Activated naive CD4-positive, alpha-beta T cell treated with Interleukin-2 at 50 U/mL for 16 hours (primary cell): ENCODE measurements at places on chromosomes 4 and X.

DNA sequence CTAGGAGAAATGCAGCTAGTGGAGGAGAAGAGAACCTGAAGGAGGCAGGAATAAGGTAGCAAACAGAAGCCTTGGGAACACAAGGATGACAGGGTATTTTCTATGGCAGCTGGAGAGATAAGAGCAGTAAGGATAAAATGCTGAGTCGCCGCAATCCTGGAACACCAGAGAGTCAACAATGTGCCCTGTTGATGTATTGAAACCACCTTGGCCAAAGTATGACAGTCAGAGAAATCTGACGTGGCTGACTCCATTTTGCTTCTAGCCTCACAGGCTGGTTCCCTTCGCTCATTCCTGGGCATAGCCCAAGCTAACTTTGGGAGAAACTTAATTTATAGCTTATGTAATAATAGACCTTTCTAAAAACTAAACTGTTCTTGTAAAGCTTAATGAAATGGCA, 56.6 kb upstream of the C4orf54 start:
- DNase-seq: no peak

- DNase-seq: no peak
Observed at GRCh38 chrX:30039768-30040167, 175.6 kb upstream of the MAGEB2 start.

- DNase-seq: no peak
Observed at GRCh38 chrX:2614911-2615310, 76.2 kb upstream of the CD99 start.

DNA sequence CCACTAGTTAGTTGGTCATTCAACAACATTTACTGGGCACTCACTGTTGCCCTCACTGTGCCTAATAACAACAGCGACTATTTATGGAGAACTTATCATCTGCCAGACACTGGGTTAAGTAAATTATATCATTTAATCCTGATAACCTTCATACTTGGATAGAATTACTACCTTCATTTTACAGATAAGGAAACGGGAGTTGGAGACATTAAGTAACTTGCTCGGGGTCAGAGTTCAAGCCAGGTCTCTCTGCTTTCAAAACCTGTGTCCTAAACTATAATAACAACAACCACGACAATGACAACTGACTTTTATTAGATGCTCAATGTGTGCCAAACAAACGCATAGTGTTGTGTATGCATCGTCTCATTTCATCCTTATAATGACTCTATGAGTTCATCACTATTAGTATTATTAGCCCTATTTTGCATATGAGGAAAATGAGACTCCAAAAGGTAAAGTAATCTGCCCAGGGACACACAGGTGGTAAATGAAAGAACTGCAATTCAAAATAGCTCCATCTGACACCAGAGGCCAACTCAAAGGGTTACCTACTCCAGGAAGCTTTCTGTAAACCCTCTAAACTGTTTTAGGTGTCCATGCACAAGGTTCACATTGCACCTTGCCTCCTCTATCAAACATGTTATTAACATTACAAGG, 98.4 kb upstream of the ACSL4 start:
- DNase-seq: no peak

- DNase-seq: no peak
Observed at GRCh38 chrX:17377091-17377717, 2.2 kb downstream of the NHS start.

DNA sequence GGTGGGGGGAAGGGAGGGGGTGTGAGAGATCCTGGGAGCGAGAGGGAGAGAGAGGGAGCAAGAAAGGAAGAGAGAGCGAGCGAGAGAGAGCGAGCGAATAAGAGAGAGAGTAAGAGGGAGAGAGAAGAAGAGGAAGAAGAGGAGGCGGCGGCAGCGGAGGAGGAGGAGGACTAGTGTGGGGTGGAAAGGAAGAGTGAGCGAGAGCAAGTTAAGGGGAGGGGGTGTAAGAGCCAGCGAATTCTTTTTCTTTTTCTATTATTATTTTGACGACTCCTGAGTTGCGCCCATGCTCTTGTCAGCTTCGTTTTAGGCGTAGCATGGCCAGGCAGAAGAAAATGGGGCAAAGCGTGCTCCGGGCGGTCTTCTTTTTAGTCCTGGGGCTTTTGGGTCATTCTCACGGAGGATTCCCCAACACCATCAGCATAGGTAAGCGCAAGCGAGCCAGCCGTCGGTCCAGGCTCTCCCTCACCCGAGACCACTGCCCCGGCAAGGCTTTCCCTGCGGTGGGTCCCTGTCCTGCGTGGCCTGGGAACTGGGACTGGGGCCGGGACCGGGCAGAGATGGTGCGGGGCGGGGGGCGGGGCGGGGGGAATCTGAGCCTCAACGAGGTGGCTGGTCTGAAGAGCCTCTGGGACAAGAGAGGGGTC, at the start of gene GRIA3:
Gene GRIA3, plus strand, starts transcription at position 60 of the 647 bp plus-strand sequence. Its CDS starts 258 bp downstream, at position 318.
- no peak for DNase-seq

DNA sequence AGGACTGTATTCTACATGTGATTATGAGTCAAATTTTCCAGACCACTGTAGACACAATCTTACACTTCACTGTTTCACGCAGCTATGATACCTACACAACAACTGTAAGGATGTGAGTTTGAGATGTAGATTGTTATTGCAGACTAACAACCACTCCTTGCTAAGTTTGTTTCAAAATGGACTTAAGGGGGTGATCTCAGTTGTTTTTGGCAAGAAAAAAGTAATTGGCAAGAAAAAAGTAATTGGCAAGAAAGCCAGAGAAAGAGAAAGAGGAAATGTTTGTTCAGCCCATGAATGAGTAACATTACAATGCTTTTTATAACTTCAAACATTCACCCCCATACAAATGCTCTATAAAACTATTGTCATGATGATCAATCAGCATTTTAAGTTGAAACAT, 466.4 kb downstream of the DMD start:
- DNase-seq: no peak

DNA sequence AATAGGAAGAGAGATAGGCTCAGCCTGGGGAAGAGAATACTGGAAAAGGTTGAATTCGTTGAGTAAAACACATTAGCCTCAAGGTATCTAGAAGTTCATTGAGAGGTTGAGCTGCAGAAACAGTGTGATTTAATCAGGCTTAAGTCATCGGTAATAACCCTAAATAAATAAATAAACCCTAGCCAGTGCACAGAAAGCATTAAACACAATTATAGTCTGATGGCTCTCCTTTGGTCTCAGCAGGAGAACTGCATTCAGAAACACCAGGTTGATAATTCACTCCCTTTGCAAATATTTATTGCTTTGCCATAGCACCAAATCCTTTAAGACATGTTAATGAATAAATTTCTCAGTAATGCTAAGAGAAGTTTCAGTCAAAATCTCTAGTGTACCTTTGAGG, 9.6 kb downstream of the DCX start:
- DNase-seq: no peak
